Body of pancreas (tissue), 4 donors: ENCODE measurements at places on chromosomes 2 and 18.

DNA sequence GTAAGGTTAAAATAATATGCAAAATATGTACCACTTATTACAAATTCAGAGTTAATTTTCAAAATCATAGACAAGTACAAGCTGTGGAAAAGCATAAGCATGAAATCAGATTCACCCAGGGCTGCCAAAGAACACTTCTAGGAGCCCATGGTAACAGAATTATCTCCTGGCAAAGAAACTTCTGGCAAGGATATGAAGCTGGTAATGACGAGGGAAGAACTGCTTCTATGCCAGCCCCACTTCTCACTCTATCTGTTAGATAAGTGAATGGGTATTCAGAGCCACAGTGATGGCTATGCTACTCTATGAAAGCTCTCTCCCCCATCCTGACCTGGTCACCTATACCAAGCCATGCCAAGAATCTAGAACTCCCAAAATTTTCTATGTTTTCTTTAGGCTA lies 36.9 kb upstream of the PDE1A start:
- DNase-seq: no peak

GRCh38 chr2:205633994-205634393 lies 48.3 kb upstream of the NRP2 start:
- no peak for DNase-seq

- DNase-seq: peak; percentile 37
Measured at GRCh38 chr2:205902041-205902899, 183.7 kb downstream of the INO80D start.

DNA sequence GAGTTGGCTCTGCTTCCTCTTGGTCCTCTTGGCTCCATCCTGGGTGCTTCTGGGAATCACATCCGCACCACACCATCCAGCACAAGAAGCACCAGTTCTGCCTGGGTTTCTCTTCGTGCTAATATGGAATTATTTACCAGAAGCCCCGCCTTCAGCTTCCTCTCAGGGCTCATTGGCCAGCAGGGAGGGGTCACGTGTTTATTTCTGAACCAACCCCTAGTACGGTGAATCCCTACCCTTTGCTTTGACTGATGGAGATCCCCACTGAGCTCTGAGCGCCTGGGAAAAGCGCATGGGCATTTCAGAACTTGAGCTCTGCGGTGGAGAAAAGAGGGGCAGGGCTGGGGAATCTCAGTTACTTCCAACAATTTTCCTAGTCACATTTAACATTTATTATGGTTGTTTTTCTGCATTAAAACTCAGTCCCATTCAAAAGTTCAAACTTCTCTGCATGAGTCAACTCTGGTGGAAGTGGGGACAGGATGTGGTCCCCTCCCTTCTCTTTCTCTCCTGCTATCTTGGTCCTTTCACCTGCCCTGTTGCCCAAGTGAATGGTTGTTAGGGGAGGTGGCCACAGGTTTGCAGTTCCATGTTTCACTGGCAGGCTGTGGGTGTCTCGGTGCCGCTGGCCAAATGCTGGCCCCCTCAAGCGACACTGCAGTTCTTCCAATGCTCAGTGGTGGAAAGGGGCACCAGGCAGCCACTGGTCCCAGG lies 76.4 kb upstream of the TTC39C start:
- no peak for DNase-seq

GRCh38 chr2:154974041-154974440 lies 275.5 kb downstream of the KCNJ3 start:
- DNase-seq: no peak

DNA sequence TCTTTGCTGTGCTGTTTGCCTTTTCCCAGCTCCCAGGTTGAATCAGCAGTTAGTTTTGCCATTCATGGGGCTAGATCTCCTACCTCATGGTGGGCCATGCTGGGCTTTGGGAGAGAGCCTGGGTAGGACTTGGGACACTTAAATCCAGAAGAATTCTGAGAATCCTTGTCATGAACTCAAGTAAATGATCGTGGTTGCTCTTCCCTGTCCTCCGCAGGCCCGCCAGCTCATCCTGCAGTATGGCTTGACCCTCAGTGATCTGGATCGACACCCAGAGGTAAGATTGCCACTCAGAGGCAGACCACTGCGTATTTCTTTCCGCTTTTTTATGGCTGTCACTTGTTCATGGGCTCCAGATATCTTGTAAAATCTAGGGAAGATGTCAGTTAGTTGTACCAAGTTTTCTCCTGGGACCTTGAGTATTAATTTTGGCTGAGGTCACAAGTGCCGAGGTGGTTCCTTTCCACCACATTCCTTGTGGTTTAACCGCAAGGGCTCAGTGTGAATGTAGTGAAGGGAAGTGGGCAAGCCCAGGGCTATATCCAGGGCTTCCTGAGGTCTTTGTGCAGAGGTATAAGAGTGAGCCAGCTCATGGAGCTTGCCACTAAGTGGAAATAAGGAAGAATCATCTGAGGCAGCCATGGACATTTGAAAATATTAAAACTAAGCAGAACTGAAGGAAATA lies 37.7 kb downstream of the RPIA start:
- DNase-seq: no peak

- no peak for DNase-seq
Measured at GRCh38 chr18:71001597-71001996, 712.8 kb downstream of the SOCS6 start.

- no peak for DNase-seq
Measured at GRCh38 chr2:120791962-120792297, 56.3 kb downstream of the GLI2 start.

GRCh38 chr18:45785134-45785533 lies 40.3 kb upstream of the SIGLEC15 start:
- DNase-seq: no peak

GRCh38 chr18:48784656-48785055 lies 166.1 kb downstream of the SMAD7 start:
- DNase-seq: no peak

GRCh38 chr2:105102963-105103421 lies 65.1 kb downstream of the MRPS9 start:
- no peak for DNase-seq

GRCh38 chr2:200397785-200398184 lies 91.3 kb downstream of the SPATS2L start:
- DNase-seq: no peak

GRCh38 chr18:60277855-60278480 lies 94.6 kb downstream of the MC4R start:
- DNase-seq: no peak

- DNase-seq: no peak
Measured at GRCh38 chr2:239937866-239938640, 87.1 kb downstream of the NDUFA10 start.

GRCh38 chr18:48077291-48077690 lies 146.8 kb upstream of the SMAD2 start:
- DNase-seq: no peak
